ENCODE measurements at places on chromosomes 2 and 18. TPM values are rescaled to one million over a fixed set of nuclear protein-coding genes. Genes with fewer than 3 reads are reported as not detected.

DNA sequence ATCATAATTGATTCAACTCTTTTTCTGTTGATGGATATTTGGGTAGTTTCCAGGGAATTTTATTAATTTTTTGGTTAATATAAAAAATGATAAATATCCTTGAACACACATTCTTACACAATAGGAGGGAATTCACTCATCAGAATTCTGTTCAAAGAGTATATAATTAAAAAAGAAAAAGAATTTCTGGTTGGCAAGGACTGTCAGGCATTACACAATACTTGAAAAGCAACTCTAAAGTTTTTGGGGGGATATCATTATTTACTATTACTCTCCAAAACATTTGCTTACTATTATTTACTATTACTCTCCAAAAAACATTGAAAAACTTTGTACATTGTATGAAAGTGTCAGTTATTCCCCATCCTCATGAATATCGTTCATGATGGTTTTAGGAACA, 38.0 kb downstream of the G6PC2 start:
- DNase-seq: no peak

DNA sequence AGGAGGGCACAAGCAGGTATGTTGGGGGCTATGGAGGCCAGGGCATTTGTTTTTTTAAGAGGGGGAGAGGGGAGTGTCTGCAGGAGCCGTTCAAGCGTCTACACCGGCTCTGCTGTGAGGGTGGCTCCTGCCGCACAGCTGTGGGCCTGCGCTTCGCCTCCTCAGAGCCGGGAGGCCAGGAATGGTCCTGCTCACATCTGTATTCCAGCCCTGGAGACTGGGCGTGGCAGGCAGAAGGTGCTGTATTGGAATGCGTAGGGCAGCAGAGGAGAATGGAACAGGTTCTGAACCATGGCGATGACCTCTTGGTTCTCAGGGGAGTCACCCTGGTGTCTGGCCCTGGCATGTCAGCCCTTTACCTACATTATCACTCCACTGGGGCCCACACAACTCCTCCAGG, 26.8 kb upstream of the INHBB start:
- DNase-seq: no peak

- DNase-seq: no peak
These were observed 714.7 kb downstream of the EPHA4 start for GRCh38 chr2:220857368-220857767.

DNA sequence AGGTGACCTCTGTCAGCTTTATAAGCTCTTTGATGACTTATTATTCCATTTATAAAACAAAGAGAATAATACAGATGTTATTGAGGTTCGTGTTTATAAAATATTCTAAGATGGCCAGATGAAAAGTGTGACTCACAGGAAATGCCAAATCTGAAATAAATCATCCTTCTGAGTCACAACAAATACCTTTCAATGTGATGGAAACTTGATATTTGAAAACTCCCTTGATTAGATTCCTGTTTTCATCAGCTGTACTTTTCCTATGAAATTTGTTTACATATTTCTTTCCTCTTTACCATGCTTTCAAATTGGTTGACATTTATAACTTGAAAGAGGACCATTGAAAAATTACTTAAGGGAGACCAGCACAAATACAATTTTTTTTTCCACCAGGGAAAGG, 30.6 kb upstream of the PPP1R1C start:
- DNase-seq: no peak

GRCh38 chr18:13481820-13482617, 244.3 kb downstream of the FAM210A start:
- no peak for DNase-seq

CNTNAP5 gene
- polyA plus RNA-seq: 0.03 TPM

DTNA gene
- 22.7 TPM for polyA plus RNA-seq

RAB17 gene
- 13.2 TPM for polyA plus RNA-seq

SERTAD2 gene
- polyA plus RNA-seq: 25.2 TPM

GREB1L gene
- polyA plus RNA-seq: 4.0 TPM

CAPN14 gene
- polyA plus RNA-seq: 0.13 TPM

ALPP gene
- polyA plus RNA-seq: not detected

CERS6 gene
- 51.1 TPM for polyA plus RNA-seq

RAB6C gene
- polyA plus RNA-seq: 0.75 TPM

KCNK3 gene
- 1.1 TPM for polyA plus RNA-seq

PLEKHH2 gene
- 66.9 TPM for polyA plus RNA-seq

Measured in left kidney (tissue), 8 donors.